ENCODE measurements at places on chromosomes 3 and 15. TPM values are rescaled to one million over a fixed set of nuclear protein-coding genes. Genes with fewer than 3 reads are reported as not detected.
A peak's percentile ranks its signal among the peaks of the same experiment; 100 is the strongest.

DNA sequence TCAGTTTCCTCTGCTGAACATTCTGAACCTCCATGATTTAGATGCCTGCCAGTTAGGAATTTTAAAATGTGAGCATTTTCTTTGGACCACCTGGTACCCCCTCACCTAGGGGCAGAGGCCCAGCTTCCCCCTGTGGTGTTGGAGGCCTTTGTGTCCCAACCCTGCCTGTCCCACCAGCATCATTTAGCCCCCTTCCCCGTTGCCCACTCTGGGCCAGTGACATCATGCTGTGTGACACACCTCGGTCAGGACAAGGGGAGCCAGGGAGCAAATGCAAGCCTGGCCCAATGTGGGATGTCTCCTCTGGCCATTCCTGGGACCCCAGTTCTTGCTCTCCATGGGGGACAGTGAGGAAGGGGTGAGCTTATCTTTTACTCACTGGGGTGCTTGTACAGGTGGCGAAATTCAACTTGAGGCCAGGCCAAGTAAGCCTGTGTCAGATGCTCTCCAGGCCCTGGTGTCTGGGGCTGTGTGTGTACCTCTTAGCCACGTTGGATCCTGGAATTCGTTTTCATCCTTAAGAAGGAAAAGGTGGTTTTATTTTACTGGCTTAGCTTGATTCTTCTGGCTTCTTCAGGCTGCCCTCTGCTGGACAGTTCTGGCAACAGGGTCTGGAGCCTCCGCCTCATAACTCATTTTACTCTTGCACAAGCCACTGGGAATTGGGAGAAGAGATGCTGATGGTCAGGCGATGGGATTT is 49.7 kb upstream of the MYZAP start:
- DNase-seq: peak; percentile 53

- peak; percentile 62 for DNase-seq
These were observed 14.5 kb downstream of the TAGLN3 start for GRCh38 chr3:112013058-112013783.

DNA sequence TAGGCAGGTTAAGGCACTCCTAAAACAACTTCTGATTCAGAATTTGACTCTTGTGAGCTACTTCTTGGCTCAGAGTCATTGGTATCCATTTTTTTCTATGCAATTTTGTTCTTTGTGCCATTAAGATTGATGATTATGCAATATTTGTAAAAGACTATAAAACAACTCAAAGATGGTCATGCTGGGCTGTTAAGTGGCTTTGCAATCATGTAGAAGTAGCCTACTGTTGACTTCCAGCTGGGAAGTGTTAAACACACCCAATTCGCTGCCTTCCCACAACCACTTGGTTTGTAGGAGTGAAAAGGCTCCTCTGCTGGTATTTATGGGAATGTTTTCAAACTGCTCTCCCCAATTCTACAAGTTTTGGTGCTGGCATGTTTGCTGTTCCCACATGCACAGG is 74.7 kb upstream of the COL6A6 start:
- DNase-seq: no peak

DNA sequence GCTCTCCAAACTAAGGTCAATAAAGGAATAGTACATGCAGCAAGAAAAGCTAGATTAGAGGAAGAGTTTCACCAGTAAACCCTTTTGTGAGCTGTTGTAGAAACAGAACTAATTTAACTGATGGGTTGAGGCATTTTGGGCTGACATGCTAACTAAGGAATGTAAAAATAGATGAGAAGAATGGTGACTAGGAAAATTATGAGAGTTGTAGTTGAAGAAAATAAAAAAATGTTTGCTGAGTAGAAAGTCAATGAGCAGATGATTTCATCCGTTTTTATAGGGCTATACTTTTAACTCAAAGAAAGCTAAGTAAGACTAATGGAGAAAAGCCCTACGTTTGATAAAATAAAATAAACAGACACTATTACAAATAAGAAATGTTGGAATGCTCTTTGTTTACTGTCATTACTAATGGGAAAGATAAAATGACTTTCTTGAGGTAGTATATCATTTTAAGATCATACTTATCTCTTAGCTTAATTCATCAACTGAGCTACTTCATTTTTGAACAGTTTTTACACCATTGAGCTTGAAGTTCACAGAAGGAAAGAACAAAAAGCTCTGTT is 209.4 kb upstream of the DPH6 start:
- no peak for DNase-seq

DNA sequence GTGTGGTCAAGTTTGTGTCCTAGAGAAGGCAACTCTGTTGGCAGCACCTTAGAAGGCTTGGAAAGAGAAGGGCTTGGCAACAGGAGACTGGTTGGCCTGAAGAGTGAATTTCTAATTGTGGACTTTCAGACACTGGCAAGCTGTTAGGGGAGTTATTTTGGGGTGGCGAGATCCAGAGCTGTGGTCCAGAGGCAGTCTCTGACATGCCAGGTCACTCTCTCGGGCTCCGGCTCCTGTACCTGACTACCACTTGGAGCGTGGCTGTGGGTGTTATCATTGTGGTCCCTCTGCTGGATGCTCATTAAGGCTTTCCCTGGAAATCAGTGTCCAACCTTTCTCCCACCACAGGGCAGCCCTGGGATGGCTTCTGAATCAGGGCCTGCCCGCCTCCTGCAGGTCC is 209.0 kb downstream of the SLCO3A1 start:
- no peak for DNase-seq

DNA sequence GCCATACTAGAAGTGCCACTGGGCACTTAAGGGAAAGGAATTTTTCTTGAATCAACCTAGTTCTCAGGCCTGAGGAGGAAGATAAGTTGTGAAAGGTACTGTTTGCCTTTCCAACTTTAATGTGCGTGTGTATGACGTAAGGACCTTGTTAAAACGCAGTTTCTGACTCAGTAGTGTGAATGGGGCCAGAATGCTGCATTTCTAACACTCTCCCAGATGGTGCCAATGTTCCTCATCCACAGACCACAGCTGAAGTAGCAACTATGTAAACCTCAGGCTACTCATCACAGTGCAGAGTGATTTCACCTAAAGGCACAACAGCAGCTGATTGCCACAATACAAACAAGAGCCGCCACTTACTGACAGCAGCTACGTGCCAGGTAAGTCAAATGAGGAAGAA is 103.6 kb downstream of the OTOL1 start:
- no peak for DNase-seq

- DNase-seq: no peak
These were observed 38.0 kb downstream of the ANP32A start for GRCh38 chr15:68782589-68783161.

Gene GOLGA6L7
- total RNA-seq: not detected

Gene SPATA12
- total RNA-seq: not detected

GRCh38 chr15:48634893-48635292 is 10.6 kb downstream of the FBN1 start:
- no peak for DNase-seq

DNA sequence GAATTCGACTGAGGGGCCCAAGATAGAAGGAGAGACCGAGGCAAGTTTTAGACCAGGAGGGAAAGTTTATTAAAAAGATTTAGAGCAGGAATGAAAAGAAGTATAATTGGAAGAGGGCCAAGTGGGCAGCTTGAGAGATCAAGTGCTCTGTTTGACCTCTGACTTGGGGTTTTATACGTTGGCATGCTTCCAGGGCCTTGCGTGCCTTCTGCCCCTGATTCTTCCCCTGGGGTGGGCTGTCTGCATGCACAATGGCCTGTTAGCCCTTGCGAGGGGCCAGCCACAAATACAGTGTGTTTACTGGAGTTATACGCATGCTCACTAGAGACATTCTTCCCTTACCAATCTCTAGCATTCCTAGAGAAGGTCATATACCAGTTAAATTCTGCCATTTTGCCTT is 70.7 kb upstream of the LARS2 start:
- no peak for DNase-seq

DNA sequence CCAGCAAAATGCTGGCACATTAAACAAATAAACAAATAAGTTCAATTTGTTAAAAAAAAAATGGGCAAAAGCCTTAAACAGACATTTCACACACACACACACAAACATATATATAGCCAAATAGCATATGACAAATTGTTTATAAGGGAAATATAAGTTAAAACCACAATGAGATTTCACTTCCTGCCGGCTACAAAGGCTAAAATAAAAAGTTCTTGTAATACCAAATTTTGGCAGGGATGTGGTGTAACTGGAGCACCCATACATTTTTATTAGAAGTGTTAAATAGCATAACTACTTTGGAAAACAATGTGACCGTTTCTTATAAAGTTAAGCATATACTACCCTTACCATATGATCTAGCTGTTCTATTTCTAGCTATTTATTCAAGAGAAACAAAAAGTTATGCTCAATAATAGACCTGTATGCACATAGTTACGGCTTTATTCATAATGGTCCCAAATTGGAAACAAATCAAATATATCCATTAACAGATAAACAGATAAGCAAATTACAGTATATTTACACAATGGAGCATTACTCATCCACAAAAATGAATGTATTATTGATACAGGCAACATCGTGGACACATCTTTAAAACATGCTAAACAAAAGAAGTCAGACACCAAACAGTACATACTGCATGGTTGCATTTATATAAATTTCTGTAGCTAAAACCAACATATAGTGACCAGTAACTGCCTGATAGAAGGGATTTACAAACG is 93.9 kb downstream of the EOMES start:
- DNase-seq: no peak

DNA sequence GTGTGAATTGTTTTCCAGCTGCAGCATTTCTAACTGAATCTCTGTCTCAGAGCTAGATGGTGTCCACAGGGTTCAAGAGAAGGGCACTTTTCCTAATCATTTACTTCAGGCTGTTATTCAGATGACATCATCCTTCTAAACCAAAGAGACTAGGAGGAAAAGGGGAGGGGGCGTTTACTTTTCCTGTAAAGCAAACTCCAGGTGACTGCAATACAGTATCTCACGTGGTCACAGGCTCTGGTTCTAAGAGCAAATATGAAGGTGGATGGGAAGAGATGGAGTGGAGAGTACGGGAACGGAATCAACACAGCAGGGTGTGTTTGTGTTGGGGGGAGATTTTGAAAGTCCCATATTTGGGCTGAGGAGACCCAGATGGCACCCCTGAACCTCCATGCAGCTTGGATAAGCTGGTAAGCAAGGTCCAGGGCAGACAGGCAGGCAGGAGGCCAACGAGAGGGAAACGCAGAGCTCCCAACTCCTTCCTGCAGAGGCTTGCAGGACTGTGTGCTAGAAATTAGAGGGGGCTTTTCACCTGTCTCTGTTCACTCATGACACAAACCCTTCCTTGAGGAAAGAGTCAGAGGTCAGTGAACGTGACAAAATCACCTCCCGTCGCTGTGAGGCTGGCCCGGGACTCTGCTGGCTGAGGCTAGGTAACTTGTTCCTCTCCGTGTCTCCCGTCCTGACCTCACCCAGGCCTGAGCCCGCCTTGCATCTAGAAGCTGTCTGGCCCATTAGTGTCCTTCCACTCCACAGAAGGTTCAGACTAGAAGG is 151.2 kb downstream of the OPA1 start:
- no peak for DNase-seq

GRCh38 chr3:152177757-152178156 is 91.0 kb upstream of the MBNL1 start:
- no peak for DNase-seq

Gene DUOX2
- 0.33 TPM for total RNA-seq

Gene LMOD3
- not detected for total RNA-seq

DNA sequence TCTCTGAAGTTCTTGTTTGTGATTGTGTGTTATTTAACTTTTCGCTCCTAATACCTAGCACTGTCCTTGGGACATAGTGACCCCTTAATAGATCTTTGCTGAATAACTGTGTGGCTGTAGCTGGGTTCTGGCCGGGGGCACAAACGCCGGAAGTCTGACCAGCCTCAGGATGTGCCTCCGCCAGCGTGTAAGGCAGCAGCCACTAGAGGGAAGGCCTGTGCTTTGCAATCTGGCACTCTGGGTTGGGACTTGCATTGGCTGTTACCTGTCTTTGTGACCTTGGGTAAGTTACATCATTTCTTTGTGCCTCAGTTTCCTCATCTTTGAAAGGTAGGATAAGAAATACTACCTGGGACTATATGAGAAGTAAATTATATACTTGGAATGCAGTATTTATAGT is 158.7 kb downstream of the GHSR start:
- no peak for DNase-seq

Gene ZNF197
- total RNA-seq: 13.3 TPM

DNA sequence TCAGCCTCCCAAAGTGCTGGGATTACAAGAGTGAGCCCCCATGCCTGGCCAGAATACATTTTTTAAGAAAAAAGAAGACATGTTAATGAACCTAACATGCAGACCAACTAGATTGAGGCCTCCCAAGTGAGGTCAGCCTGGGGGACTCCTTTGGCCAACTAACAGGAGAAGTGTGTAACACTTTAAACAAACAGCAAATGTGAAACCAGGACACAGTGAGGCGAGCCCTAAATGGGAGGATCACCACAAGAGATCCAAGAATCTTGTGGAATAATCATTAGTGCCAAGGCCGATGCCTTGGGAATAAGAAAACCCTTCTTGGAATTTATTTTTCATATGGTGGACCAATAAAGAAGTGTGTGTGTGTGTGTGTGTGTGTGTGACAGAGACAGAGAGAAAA is 73.9 kb downstream of the ATP10A start:
- no peak for DNase-seq

Gene UBAP1L
- 2.3 TPM for total RNA-seq

GRCh38 chr3:50435371-50436113 is 67.9 kb downstream of the CACNA2D2 start:
- no peak for DNase-seq

GRCh38 chr3:25156626-25157025 is 271.4 kb upstream of the RARB start:
- DNase-seq: peak; percentile 56

- DNase-seq: peak; percentile 29
These were observed 1261.1 kb downstream of the ROBO1 start for GRCh38 chr3:78506581-78507195.

Gene ITIH4
- total RNA-seq: 5.6 TPM

Gene CIAO2A
- total RNA-seq: 39.9 TPM

- DNase-seq: peak; percentile 91
These were observed 65.8 kb upstream of the LEKR1 start for GRCh38 chr3:156760333-156760732.

Gene SLC28A2
- total RNA-seq: not detected

DNA sequence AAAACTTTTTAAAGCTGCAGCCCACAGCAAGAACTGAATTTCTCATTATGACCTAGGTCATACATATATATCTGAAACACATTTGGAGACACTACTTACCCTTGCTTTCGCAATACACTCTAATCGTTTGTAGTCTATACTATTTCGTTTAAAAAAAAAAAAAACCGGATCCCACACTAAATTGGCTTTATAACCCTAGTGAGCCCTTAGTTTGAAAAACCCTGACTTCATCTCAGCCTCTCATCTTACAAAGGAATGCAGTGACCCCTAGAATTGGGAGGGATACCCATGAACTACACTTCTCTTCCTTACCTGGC is 4.2 kb downstream of the RARRES1 start:
- no peak for DNase-seq
